LHCN-M2 (cell line): ENCODE measurements at places on chromosomes 5 and 9.

GRCh38 chr5:6660688-6661087 lies 27.4 kb downstream of the SRD5A1 start:
- no peak for DNase-seq

DNA sequence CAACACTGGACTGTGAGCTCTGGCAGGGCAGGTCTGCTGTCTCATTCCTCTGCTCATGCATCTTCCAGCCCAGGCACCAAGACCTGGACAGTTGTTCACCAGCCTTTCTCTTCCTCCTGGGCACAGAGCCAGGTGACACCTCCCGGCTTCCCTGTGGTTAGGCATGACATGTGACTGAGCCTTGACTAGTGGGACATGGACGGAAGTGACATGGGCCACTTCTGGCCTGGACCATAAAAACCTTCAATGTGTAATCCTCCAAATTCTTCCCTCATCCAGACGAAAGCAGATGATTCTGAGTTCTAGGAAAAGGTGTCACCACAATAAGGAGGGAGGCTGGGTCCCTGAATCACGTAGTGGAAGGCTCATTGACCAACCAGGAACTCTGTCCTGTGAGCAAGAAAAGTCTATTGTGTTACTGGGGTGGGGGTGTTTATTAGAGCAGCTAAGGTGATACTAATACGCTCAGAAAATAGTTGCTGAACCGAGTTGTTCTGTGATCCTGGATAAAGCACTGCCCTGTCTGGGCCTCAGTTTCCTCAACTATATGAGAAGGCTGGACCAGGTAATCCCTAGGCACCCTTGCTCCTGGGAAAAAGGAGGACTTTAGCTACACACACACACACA lies 26.6 kb upstream of the CRB2 start:
- DNase-seq, result peak; percentile 29

- peak; percentile 74 for DNase-seq
These were observed 230.6 kb downstream of the GNA14 start for GRCh38 chr9:77417566-77417965.

- DNase-seq, result peak; percentile 3
These were observed 7.9 kb downstream of the GABRP start for GRCh38 chr5:170791325-170791954.

DNA sequence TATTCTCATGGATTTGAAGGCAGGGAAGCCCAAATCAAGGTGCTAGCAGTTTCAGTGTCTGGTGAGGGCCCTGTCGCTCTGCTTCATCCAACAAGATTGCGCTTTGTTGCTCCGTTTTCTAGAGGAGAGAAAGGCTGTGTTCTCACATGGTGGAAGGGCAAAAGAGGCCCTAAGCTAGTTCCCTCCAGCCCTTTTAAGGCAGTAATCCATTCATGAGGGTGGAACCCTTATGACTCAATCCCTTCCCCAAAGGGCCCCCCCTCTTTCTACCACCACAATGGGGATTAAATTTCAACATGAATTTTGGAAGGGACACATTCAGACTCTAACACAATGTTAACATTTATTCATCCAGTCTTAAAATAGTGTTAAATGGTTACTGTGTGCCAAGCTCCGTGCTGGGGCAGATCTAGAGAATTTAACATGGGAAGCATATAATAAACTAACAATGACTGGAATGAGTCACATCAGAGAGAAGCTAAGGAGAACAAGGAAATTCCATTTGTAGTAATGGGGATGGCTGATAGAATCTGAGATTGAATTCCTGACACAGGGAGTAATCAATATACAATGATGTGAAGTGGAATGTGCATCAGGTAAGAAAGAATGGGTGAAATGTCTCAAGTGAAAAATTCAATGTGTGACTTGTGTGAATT lies 382.8 kb upstream of the ZNF608 start:
- DNase-seq, result no peak

DNA sequence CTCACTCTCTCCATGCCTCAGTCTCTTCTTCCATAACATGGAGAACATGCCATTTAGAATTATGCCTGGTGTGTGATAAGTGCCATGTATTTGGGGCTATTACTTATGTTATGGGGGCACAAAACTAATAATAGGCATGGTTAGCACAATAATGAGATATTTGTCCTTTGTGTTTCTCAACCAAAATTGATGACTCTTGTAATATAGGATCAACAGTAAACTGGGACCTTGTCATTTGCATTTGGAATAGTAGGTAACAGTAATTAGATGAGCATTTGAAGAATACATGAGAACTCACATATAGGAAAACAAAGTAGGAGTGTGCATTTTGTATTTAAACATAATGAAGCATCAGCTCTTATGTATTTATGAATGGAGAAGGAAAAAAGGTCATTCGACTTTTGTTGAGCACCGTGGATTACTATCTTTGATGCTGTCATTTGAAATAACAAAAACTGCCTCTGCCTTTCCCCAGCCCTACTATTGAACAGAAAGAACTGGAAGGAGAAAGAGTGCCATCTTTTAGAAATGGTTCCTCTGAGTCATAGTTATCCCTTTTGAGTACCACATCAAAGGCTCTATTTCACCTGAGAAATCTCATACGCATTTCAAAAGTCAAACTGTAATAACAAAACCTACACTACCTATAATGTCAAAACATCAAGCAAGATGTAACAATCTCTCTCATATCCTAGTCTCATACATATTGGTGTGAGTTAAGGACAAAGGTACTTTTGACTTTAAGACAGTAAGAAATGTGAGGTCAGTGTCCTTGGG lies 655.2 kb downstream of the PDE4D start:
- no peak for DNase-seq

DNA sequence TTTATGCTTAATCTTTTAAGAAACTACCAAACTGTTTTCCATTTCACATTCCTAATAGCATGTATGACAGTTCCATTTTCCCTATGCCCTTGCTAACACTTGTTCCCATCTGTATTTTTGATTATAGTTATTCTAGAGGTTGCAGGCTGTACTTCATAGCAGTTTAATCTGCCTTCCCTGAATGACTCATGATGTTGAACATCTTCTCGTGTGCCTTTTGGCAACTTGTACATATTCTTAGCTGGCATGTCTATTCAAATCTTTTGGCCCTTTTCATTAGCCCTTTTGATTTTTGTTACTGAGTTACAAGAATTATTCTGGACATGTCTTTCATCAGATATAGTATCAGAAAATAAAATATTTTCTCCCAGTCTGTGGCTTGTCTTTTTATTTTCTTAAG lies 320.3 kb downstream of the DIRAS2 start:
- DNase-seq, result no peak

DNA sequence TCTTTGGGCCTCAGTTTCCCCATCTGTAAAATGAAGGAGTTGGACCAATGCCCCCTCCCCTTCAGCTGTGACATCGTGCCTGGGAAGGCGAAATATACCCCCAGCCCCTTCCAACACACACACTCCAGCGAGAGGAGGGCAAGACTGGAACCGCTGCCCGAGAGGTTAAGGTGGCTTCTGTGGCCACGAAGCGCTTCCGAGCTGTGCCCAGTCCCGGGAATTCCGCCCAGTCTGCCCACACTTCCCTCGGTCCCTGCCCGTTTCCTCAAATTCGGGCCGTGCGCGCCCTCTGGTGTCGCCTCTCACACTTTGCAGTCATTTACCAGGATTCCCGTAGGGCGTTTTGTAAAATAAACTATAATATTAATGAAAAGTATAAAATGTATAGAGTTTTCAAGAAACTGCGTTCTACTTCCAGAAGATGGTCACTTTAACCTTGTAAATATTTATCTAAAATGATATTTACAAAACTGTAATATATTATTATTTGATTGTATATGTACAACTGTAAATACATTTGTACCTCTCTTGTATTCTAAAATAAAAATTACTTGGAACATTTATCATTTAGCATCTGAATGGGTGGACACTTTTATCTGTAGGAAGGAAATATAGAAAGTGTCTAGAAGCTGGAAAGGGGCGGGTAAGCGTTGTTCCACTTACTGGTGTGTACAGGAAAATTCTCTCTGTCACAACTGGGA lies 11.0 kb upstream of the EXOSC2 start:
- peak; percentile 72 for DNase-seq

- DNase-seq, result no peak
These were observed 21.5 kb downstream of the NEURL1B start for GRCh38 chr5:172662596-172662995.

GRCh38 chr5:54835647-54836046 lies 149.7 kb downstream of the ESM1 start:
- no peak for DNase-seq

DNA sequence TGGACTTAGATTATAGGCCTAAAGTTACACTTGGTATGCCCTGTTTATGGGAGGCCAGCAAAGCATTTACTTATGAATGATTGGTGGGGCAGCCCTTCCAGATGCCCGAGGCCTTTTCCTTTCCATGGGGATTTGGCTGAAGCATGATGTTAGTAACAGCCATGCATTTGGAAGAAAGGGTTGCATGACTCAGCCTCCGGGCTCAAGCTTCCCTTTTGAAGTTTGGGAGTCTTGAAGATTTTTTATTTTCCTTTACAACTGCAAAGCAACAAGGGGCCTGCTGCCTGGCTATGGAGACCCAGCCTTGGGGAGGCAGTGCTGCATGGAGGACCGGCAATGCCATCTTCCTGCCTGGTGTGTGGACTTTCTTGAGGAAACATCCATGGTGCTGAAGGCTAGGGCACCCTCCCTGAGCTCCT lies 244.7 kb downstream of the ICE1 start:
- DNase-seq, result no peak

DNA sequence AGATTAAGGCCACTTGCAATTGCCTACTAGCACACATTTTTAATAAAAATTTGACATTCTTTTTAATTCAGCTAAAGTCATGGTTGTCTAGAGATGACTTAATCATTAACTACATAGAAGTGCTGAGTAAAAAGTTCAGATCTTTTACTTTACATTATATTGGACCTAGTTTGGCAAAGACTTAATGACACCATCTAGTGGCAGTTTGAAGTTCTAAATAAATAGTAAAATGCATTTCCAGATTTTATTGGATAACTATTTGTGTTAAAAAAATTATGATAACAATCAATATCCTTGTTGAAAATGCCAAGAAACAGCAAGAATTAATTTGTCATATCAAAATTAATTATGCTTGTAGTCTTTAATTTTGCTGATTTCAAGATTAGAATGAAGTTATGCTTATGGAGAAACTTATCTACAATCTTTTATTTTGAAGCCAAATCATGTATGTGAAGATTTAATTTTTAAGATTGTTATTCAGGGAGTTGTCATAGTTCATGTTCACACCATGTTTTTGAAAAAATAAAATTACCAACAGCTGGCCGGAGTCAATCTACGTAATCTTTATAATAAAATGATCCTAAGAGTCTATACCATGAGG lies 69.6 kb upstream of the PJA2 start:
- peak; percentile 19 for DNase-seq

GRCh38 chr5:33855396-33855795 lies 36.4 kb downstream of the ADAMTS12 start:
- no peak for DNase-seq

DNA sequence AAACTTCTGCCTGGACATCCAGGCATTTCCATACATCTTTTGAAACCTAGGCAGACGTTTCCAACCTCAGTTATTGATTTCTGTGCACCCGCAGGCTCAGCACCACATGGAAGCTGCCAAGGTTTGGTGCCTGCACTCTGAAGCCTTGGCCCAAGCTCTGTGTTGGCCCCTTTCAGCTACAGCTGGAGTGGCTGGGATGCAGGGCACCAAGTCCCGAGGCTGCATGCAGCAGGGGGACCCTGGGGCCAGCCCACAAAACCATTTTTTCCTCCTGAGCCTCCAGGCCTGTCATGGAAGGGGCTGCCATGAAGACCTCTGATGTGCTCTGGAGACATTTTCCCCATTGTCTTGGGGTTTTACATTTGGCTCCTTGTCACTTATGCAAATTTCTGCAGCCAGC lies 49.9 kb downstream of the NFX1 start:
- DNase-seq, result no peak

DNA sequence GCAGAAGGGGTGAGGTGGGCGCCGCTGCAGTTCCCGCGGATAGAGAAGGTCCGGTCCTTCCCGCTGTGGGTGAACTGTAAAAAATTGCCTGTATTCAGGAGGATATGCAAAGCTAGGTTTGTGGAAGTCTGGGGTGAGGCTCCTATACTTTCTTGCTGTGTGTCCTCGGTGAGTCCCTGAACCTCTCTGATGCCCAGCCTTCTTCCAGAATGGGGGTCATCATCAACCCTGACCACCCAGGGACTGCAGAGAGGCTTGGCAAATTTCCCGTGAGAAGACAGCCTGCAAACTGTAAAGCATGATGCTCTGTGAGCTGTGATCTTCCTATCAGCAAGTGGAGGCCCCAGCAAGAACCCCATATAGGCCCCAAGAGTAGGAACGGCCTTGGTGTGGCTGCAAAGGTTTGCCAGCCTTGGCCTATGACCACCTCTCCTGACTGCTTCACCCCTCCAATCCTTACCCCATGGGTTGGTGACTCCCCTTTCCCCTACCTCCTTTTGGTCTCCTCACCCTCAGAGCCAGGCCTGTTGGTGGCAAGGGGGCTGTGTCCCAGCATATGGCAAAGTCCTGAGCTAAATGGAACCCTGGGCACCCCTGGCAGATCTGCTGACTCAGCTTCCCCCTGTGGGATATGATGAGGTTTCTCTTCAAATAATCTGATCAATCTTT lies 760 bp downstream of the ALDH1B1 start:
- DNase-seq, result no peak

- peak; percentile 22 for DNase-seq
These were observed 80.1 kb upstream of the SH3PXD2B start for GRCh38 chr5:172534229-172535107.

DNA sequence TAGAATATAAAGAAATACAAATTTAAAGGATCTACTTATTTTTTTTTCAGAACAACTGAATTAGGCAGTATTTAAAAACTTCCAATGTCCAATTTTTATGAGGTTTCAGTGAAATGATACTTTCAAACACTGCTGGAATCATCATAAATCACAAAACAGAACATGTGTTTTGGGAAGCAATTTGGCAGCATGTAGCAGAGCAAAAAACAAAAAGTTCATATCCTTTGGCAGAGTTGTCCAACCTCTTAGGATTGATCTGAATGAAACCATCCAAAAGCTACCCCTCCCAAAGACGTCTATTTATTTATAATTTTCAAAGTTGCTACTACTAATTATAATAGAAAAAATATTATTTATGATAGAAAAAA lies 192.4 kb upstream of the PUM3 start:
- no peak for DNase-seq

GRCh38 chr9:129841071-129841470 lies 5.8 kb downstream of the USP20 start:
- DNase-seq, result no peak

DNA sequence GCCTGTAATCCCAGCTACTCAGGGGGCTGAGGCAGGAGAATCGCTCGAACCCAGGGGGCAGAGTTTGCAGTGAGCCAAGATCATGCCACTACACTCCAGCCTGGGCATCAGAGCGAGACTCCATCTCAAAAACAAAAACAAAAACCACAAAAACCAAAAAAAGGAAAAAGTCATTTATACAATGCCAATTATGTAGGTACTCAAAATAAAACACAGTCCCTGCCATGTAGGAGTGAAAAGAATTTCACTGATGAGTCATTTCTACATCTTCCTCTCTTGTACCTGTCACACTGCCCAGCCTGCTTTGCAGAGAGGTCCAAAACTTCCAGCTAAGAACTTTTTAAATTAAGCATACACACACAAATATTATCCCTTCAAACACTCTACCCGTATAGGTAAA lies 215.8 kb downstream of the EPB41L4A start:
- no peak for DNase-seq
